ENCODE measurements at places on chromosomes 5 and 9.

GRCh38 chr5:170885809-170886208 is 24.0 kb downstream of the RANBP17 start:
- DNase-seq = no peak

GRCh38 chr5:32613050-32613672 is 27.8 kb downstream of the SUB1 start:
- DNase-seq = peak; percentile 60

DNA sequence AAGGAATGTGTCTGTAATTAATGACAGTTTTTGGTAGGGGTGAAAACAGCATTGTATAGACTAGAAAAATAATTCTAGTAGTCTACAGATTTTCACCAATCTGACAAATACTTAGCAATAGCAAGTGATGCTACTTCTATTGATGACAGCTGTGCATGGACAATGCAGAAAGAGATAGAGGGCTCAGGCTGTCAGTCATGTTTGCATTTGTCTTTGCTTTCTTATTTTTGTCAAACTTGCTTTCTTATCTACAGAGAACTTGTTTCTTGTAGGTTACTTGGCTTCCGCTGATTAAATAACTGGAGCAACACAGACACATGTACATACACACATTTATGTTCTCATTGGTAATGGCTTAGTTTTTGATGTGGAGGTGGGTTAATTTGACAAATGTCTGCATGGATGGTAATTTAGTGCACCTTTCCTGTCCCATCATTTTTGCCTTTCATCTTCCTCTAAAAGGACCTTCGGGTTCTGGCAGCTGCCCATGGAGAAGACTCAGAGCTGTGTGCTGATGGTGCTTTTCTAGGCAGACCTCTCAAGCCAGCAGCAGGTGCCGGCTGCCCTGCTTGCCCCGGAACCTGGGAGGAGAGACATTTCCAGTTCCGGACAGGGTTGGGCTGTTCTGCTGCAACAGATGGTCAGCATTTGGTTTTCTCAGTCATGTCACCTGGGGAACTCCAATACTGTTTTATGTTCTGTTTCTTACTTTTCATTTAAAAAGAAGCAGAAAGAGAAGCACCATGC is 28.8 kb downstream of the CAMK4 start:
- no peak for DNase-seq

DNA sequence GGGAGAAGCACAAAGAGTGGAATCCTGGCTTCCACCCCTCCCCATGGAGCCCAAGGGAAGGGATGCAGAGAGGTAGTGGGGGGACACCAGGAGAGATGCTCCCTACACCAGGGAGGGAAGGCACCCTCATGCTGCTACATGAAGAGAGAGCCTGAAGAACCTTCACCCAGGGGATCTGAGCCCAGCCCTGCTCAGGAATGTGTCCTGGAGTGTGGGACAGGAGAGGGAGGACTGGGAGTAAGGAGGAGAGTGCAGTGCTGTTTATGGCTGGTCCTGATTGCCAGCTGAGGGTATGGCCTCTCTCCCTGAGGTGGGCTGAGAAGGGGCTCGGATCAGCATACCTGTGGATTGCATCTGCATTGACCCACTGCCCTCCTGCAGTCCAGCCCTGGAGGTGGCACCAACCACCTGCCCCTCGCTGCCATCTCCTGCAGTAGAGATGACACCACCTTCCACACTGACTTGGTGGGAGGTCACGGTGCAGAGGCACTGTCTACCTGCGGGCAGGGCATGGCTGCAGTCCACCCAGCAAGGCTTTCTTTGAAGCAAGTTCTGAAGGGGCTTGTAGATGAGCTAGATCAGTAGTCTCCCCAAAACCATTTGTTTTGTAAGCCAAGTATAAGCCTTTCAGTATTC is 114.9 kb upstream of the SLC25A48 start:
- no peak for DNase-seq

DNA sequence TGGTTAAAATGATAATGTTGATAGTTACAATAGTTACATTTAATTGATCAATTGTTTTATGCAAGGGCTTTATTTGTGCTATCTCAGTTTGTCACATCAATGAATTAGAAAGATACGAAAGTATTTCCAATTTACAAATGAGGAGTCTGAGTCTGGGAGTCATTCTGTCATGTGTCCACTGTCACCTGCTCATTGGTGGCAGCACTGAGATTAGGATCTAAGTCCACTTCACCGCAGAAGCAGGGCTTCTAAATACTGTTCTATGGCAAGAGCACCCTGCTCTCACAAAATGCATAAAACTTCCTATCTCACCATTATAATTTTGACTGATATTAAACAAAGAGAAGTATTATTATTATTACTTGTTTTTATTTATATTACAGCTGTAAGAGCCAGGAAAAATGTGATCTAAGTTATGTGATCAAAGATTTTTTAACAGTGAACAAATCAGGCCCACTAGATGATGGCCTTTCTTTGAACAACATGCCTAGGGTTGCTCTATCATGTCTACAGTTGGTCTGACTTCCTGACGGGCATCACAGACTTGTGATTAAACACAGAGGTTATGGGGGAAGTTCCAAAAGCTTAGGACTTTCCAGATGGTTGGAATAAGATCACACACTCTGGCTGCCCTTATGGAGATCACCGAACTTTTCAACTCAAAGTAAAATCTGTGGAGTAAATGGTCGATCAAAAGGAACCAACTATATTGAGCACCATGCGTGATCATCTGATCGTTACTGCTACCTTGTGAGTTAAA is 15.1 kb downstream of the TLR4 start:
- no peak for DNase-seq

- no peak for DNase-seq
Measured at GRCh38 chr5:156420665-156421064, 93.7 kb downstream of the SGCD start.

DNA sequence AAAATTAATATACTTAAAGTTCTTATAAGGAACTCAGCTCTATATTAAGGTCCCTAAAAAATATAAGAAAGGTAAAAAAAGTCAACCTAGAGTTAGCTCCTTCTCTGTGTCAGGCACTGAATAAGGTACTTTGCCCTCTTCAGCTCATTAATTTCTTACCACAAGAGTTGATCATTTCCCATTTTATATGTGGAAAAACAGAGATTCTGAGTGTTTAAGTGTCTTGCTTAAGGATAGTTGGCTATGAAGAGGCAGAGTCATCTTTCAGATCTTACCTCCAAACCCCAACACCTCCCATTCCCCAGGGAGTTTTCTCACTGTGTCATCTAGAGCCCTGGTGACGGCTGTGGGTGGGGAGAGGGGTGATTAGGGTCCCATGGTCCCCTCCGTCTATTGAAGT is 40.6 kb downstream of the INSYN2B start:
- DNase-seq = no peak

GRCh38 chr5:127587246-127587917 is 61.5 kb upstream of the CTXN3 start:
- DNase-seq = no peak

- no peak for DNase-seq
Measured at GRCh38 chr9:4333787-4334186, 33.9 kb upstream of the GLIS3 start.

GRCh38 chr9:137168904-137169856 is 671 bp downstream of the LRRC26 start:
- DNase-seq = no peak

DNA sequence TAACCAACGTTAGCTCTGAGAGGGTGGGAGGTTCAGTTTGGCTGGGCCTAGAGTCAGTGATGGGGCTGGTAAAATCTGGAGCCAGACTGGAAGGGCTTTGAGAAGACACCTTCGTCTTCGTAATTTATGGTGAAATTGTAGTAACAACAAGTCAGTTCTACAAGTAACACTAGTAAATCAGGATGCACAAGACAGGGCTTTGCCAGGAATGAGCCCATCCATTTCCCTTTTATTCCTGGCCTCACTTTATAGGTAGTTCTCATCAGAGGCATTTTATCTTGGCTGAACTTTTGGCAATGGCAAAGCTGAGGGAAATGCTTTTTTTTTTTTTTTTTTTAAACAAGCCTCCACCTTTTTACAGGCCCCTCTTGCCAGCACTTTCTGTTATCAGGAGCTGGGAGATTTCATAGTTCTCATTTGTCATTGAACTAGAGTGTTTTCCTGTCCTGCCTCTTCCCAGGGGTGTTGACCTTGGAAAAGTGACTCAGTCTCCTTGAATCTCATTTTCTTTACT is 110.5 kb upstream of the KLF4 start:
- DNase-seq = no peak

DNA sequence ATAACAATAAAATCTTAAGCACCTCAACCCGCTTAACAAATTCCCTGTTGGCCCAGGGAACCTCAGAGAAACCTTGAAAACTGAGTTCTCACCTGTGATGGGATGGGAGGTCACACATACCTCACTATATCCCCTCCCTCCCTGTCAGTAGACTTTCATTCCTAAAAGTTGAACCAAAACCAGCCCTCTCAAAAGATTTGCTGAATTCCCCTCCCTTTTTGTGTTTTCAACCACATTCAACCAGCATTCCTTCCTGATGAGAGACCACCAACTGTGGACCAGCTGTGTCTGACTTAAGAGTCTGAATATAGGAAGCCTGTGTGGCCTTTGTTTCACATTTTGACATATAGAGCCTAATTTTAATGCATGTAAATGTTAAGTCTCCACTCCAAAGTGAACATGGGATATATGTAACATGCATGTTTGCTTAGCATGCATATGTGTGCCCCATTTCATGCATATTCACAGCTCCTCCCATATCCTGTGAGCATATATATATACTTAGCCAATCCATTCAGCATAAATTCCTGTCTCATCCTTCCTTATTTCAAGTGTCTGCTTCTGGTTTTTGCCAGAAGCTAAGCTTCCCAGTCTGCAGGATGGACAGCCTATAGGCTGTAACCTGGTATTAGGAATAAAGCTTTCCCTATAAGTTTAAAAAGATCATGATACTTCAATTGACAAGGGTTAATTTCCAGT is 604.6 kb downstream of the PTPRD start:
- DNase-seq = no peak

DNA sequence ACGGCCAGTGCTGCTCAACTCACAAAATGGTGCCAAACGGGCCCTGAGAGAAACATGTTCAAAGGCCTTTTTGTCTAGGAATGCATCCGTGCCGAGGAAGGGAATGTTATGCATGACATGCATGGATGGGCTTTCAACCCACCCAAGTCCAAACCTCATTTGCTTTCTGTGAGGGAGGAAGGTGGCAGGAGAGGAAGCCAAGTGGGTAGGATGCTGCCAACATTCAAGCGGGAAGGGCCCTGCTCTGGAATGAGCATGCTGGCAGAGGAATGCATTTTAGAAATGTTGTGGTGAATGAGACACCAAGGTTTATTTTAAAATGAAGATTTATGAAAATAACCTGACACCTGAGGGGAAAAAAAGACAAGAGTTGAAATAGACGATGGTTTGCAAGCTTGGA is 479.1 kb downstream of the CCDC171 start:
- DNase-seq = no peak

GRCh38 chr5:133825631-133826289 is 142.7 kb downstream of the C5orf15 start:
- DNase-seq = no peak

GRCh38 chr9:125312411-125312810 is 50.8 kb downstream of the GAPVD1 start:
- DNase-seq = no peak

DNA sequence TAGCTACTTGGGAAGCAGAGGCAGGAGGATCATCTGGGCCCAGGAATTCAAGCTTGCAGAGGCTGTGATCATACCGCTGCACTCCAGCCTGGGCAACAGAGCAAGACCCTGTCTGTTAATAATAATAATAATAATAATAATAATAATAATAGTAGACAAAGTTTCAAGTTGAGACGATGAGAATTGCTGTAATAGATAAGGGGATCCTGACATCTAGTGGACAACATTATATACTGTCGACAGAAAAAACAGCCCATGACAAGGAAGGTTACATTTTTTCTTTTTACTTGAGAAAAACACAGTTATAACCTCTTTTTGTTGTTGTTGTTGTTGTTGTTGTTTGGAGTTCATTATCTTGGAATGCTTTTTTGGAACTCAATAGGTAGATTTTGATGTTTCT is 35.3 kb downstream of the NDFIP1 start:
- no peak for DNase-seq

- no peak for DNase-seq
Measured at GRCh38 chr5:108762660-108763059, 15.0 kb downstream of the FER start.

DNA sequence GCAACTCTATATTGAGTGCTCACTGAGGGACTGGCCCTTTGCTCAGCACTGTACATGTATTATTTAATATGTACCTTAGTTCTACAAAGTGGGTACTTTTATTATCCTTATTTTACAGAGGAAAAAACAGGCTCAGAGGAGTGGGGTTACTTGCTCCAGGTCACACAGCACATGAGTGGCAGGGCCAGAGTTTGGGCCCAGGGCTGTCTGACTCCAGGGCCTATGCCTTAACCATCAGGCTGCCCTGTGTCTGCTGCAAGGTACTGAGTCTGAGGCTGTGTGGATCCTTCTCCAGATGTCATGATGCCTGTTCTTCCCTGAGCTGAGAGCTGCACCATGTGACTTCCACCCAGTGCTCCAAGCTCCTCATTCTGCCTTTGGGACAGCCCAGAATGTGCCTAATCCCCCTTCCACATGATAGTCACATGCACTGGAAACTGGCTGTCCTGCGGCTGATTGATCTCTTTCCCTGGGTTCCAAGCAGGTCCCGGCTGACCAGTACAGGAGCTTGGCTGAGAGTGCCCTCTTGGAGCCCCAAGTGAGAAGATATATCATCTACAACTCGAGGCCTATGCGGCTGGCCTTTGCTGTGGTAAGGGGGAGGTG is 15.4 kb downstream of the TMEM268 start:
- DNase-seq = no peak

- DNase-seq = no peak
Measured at GRCh38 chr9:14351221-14351836, 37.4 kb upstream of the NFIB start.

DNA sequence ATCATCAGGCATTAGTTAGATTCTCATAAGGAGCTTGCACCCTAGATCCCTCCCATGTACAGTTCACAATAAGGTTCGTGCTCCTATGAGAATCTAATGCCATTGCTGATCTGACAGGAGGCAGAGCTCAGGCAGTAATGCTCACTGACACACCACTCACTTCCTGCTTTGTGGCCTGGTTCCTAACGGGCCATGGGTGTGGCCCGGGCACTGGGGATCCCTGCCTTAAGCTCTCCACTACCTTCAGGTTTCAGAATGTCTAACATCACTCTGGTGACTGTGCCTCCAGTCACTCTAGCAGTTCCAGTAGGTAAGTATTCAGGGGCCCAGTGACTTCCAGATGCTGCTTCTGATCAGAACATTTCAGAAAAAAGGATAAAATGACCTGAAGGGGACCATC is 152.4 kb downstream of the LRRC70 start:
- DNase-seq = no peak

- DNase-seq = no peak
Measured at GRCh38 chr9:1008216-1008615, 31.8 kb downstream of the DMRT3 start.

Measured in nucleus accumbens (tissue), 56 donors.